ENCODE measurements at places on chromosomes 13 and 19.

DNA sequence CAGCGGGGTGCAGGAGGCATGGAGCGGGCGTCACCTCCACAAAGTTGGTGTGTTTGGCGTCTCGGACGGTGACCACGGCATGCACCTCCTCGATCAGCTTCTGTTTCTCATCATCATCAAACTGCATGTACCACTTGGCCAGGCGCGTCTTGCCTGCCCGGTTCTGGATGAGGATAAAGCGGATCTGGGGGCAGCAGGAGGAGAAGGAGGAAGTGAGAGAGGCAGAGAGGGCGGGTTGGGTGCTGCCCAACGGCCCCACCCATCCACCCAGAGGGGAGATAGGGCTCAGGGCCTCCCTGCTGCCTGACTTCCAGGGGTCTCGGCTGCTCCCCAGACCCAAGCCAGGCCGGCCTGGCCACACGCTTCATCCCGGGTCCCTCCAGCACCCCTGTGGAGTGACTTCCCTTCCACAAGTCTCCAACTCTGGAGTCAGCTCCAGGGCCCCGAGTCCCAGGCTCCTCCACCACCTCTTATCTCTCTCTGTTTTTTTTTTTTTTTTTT, 4.6 kb downstream of the AP2S1 start:
- DNase-seq = no peak

DNA sequence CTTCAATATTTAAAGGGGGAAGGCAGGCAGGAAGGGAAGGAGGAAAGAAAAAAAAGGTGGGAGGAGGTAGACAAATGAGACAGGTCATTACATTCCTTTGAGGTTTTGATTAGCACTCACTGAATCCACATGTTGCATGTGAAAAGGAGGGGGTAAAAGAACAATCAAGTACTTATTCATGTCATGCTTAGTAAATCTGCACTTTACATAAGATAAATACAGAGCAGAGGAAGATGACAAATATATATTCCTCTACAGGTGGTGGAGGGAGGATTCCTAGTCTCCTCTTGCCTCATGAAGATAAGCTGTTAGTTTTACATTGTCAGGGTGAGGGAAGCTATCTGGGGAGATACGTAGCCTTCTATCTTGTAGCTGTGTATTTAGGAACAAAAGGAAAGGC, 1645.4 kb upstream of the SPRY2 start:
- DNase-seq = no peak

DNA sequence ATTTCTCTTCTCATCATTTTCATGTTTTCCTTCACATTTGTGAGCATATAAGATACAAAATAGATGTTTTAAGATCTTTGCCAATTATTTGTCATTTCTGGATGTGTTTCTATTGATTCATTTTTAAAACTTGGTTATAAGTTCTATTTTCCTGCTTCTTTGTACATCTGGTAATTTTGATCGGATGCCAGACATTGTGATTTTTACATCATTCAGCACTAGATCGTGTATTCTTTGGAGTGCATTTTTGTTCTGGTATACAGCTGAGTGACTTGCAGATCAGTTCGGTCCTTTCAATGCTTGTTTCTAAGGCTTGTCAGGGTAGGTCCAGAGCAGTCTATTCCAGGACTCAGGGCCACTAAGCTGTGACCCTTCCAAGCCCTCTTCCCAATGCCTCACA, 198.2 kb downstream of the KLF12 start:
- DNase-seq = no peak

DNA sequence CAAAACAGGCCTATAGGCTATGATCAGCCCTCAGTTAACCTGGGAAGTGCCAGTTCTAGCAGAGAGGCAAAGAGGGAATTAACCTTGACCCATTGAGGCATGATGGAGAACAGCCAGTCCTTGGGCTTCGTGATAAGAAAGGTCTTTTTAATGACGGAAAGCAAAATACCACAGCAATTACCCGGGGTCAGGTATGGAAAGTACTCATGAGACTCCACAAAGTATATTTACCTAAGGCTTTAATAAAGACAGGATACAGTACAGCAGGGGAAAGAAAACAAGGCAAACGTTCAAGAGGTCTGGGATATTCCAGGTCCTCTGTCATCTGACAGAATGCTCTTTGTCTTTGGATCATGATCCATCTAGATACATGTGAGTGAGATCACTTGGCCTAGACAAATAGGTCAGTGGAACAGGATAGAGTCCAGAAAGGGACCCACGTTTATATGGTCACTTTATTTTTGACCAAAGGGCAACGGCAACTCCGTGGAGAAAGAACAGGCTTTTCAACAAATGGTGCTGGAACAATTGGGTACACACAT, 52.2 kb downstream of the WDFY2 start:
- DNase-seq = no peak

DNA sequence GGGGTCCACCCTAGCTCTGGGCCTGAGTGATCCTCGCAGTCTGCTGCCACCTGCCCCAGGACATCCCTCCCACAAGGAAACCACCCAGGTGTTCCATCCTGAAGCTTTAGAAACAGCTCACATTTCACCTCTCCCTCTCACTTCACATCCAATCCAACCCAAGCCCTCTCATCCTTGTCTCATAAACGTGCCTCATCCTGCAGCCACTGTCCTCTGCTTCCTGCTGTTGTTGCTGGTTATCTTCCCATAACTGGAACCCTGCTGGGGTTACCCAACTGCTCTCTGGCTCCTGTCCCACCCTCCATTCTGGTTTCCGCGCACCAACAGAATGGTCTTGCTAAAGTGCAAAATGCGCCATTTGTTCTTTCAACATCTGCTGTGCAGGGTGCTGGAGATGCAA, 59.7 kb upstream of the MTIF3 start:
- DNase-seq = no peak

- DNase-seq = no peak
These were observed 83.7 kb downstream of the STK24 start for GRCh38 chr13:98493042-98493712.

GRCh38 chr13:75307370-75307949, 174.5 kb downstream of the TBC1D4 start:
- no peak for DNase-seq

DNA sequence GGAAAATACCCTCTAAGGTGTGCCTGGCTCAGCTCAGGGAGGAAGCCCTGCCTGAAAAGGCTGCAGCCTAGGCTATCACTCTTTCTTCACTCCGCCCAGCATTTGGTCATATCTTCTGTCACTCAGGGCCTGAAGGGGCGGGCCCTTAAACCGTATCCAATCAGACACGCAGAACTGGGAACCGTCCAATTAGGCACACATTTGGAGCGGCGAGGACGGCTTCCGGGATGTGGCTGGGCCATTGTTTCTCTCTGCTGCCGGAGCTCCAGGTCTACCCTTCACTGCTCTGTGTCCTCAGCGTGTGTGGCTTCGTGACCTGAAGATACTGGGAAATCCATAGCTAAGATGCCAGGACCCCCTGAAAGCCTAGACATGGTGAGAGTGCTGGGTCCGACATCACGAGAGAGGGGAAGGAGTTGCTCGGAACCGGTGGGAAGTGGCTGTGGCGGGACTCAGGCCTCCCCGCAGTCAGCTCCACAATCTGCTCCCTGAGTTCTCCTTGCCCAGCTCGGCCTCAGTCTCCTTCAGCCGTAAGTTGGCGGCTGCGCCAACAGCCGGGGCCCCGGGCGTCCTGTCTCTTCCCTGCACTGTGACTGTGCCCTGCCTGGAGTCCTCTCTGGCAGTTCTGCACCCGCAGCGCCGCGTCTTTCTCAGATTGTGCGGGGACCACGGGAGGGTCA, at the start of gene ZNF493:
ZNF493 (plus strand) TSS at position 241 of the 680 bp plus-strand sequence; CDS start at position 346, 105 bp downstream.
- DNase-seq = no peak

DNA sequence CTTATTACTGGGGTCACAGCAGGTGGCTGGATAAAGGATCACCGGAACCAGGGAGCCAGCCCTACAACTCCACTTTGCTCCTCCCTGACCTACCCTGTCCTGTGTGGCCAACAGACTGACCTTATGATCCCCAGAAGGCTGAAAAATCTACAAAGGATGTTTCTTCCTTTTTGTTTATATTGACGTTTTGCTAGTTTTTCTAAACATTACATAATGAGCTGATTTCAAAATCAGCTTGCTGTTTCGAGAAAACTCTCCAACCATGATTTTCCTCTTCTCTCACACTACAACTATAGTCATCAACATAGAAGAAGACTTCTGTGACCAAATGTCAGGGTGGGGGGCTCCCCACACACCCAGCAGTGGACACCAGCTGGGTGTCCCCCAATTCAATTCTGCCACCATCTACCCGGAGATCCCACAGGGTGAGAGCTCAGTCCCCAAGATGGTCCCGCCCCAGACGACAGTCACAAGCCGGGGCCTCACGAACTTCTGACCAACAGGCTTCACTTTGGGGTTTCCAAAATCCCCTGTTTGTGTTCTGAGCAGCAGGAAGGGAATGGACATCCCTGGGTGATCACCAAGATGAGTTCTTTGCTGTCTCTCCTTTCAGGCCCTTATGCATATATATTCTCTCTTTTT, 35.0 kb downstream of the ZNF536 start:
- DNase-seq = no peak

- no peak for DNase-seq
These were observed 11.4 kb upstream of the CRTC1 start for GRCh38 chr19:18672044-18672451.

- no peak for DNase-seq
These were observed 321.3 kb downstream of the GPC6 start for GRCh38 chr13:93547886-93548285.

DNA sequence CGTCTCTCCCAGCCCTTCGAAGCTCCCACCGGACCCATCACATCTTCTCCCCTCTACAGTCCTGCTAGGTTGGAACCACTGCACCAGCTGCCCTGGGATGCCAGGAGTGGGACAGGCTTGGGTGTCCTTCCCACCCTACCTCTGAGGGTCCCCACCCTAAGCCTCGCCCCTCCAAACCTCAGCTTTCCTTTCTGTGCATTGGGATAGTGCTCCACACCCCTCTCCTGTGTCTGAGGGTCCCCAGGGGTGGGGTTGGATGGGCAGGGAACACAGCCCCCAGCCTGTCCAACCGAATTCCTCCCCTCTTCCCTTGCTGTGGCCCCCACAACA, 1.9 kb upstream of the BCL3 start:
- no peak for DNase-seq

DNA sequence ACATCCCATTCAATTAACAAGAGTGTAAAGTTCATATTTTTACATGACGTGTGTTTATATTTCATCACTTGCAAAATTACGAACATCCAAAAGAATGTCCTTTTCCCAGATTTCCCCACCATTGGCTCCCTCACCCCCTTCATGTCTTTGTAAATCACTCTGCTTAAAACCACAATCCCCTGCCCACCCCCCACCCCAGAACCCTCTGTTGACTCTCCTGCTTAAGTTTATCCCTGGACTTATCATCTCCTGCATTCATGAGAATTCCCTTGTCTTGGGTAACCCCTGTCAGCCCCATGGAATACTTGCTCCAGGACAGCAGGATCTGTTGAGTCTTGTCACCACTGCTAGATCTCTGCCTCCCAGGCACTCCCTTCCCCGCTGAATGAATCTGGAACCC, 109.9 kb downstream of the COL4A1 start:
- no peak for DNase-seq

DNA sequence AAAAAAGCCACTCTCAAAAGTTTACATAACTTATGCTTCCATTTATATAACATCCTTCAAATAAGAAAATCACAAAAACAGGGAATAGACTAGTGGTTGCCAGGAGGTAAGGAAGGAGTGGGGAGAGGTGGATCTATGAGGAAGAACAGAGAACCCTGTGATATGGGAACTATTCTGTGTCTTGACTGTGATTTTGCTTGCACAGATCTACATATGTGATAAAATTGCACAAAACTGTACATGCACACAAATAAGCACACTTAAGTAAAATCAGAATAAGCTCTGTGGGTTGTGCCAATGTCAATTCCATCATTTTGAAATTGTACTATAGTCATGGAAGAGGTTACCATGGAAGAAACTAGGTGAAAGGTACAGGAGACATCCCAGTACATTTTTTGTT, 121.6 kb upstream of the SGCG start:
- DNase-seq = no peak

- no peak for DNase-seq
These were observed 20.7 kb downstream of the PARP4 start for GRCh38 chr13:24491845-24492244.

GRCh38 chr13:65932587-65933239, 1297.4 kb downstream of the PCDH9 start:
- no peak for DNase-seq

- no peak for DNase-seq
These were observed 2.4 kb downstream of the LTBP4 start for GRCh38 chr19:40603389-40604170.

- no peak for DNase-seq
These were observed 14.3 kb downstream of the FARP1 start for GRCh38 chr13:98157188-98157587.

GRCh38 chr13:21121616-21122015, 54.7 kb downstream of the SKA3 start:
- DNase-seq = no peak

DNA sequence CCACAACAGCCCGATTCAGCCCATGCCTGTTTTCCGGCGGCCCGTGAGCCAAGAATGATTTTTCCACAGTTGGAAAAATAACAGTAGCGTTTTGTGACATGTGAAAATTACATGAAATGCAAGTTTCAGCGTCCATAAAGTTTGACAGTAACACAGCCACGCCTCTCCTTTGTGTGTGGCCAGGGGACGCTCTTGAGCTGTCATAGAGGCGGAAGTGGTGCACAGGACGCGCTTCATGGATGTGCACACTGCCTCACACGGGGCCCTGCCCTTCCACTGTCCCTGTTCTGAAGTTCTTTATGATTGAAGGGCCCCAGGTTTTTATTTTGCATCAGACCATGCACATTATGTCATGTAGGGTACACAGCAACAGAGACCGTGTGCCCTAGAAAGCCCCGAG, 12.4 kb upstream of the ELAVL1 start:
- no peak for DNase-seq

DNA sequence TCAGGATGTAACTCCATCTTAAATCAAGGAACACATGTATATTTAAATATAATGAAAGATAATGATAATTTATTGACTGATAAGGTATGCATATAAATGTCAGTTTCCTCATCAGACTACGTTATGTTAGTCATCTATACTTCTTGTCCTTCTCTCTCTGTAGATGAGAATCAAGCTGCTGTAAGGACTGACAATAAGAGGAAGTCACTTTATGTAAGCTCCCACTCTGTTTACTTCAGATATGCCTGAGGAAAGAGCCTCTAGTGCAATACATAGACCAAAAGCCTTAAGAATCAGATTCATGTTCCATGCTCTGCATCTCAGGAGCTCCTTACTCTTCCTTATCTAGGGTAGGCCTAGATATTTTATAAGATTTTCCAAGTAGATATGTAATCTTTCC, 9.6 kb upstream of the SLITRK6 start:
- no peak for DNase-seq

- no peak for DNase-seq
These were observed 298.1 kb downstream of the FOXO1 start for GRCh38 chr13:40368127-40368891.

GRCh38 chr13:42970824-42971690, 21.0 kb downstream of the EPSTI1 start:
- DNase-seq = no peak

GRCh38 chr19:14059652-14060155, 2.2 kb downstream of the PALM3 start:
- no peak for DNase-seq

DNA sequence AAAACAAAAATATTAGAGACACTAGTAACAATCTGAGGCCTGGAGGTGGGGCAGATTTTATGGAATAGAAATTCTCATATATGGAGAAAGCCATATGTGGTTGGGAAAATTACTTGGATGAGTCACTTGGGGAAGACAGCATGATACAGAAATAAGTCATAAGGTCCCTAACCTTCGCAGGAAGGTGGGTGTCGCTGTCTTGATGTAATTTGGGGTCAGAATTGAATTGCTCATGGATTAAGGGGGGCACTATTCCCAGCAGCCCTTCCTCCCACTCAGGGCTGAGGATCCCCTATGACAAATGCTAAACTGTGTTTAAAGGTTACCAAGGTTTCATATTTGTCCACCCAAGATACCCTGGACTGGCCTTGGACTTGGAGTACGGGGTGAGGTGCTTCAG, 5.0 kb downstream of the RDH8 start:
- DNase-seq = no peak

Data from cortex of kidney (tissue), 1 donor.